Amniotic epithelial cell (primary cell): ENCODE measurements at places on chromosomes 5 and 9.

GRCh38 chr9:125985142-125985997 lies 238.2 kb downstream of the PBX3 start:
- no peak for DNase-seq

- DNase-seq, result no peak
Measured at GRCh38 chr5:2300421-2300820, 417.7 kb upstream of the IRX4 start.

- DNase-seq, result no peak
Measured at GRCh38 chr9:81213456-81213855, 475.9 kb downstream of the TLE1 start.

- no peak for DNase-seq
Measured at GRCh38 chr9:31028137-31028536, 1356.3 kb upstream of the ACO1 start.

DNA sequence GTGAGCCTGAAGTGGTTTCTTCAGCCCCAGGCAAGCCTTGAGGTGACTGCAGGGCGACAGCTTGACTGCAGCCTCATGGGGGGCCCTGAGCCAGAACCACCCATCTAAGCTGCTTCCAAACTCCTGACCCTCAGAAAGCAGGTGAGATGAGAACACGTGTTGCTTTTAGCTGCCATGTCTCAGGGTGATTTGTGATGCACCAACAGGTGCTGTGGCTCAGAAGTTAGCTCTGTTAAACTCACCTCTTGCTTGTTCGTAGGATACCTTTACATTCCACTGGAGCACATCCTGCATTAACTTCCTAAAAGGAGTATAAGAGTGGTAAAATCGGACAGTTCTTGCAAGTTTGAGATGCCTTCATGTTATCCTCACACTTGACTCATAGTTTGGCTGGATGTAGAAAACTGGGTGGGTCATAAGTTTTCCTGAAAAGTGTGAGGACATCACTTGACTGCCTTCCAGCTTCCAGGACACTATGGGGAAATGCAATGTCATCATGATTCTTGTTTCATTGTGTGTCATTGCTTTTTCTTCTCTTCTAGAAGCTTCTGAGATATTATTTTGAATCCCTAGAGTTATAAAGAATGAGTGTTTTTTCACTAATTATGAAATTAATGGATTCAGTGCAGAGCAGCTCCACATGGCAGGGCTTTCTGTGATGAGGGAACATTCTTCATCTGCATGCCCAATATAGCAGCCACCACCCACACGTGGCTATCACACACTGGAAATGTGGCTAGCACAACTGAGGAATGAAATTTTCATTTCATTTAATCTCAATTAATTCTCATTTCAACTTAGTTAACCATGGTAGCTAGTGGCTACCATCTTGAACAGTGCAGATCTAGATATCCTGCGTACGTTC lies 92.3 kb downstream of the HSD17B3 start:
- peak; percentile 69 for DNase-seq

DNA sequence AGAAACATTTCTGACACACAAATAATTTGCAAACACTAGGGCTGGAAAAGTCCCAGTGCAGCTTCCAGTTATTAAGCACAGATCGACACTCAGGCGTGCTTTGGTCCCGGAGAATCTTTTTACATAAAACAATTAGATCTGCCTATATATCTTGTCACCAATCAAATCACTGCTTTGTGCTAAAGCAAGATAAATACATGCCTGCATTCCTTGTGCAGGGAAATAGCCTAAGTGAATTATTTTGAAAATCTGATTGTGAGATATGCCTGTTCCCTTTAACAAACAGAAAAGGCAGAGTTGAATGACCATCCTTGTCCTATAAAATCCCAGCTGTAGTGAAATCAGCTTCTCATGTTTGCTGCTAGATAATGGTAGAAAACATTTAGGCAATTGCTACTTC lies 604.4 kb downstream of the CCDC171 start:
- no peak for DNase-seq

GRCh38 chr5:131754363-131754762 lies 42.5 kb downstream of the FNIP1 start:
- DNase-seq, result no peak

- no peak for DNase-seq
Measured at GRCh38 chr5:99331061-99331460, 402.3 kb upstream of the CHD1 start.

DNA sequence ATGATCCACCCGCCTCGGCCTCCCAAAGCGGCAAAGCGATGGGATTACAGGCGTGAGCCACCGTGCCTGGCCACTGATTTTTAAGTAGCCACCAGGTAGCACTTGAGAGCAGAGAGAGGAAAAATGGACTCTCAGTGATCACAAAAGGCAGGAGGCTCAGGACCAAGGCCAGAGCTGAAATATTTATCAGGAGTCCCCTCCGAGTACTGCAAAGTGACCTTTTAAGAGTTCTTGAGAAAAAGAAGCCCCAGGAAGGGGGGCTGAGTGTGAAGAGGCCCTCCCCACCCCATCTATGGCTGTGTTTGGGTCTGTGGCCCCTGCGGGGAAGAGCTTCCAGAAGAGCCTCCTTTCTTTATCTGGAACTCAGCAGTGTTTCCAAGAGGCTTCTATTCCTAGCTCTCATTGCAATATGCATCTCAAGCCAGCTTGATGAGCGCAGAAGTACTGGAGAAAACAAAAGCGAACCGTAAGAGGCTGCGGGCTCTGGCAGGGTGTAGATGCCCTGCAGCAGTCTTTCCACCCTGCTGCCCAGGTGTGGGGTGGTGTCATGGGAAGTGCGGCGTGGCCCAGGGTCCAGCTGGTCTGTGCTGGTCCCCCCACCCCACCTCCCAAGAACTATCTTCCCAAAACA lies 75.5 kb upstream of the CDK20 start:
- DNase-seq, result no peak
